ENCODE measurements at places on chromosomes 12 and 14.

DNA sequence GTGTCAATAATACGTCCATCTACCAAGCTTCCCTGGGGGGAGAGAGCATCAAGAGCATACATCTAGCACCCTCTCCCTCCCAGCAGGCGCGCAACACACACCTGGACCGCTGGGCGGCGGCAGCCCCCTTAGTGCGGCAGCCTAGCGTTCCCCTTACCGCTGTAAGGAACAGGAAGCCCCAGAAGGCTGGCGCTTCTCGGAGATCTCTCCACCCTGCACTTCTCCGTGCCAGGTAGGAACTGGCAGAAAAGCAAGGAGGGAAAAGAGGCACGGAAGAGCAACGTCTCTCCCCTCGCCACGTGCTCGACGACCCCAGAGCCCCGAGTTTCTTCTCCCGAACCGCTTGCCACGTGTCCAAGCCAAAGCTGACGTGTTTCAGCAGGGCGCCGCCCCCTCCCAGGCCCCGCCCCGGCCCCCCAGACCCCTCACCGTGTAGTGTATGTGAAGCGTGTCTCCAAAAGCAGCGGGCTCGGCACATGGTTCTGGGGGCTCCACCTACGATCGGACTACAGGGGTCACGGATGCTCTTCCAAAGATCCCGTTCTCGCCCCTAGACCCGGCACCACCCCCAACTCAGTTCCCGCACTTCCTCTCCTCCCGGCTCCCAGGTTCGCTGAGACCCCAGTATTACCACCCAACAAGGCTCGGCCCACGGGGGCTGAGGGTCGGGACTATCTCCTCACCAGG is 532 bp downstream of the FKBP11 start:
- peak; percentile 87 for DNase-seq
- peak overlapping the region; percentile 96 for H3K27ac ChIP-seq
- peak overlapping the region; percentile 88 for H3K4me3 ChIP-seq
- H3K36me3 ChIP-seq, result peaks cover 37% of the 10 kb centered on the region
- H3K27me3 ChIP-seq, result no peaks in the 10 kb centered on the region
- H3K4me1 ChIP-seq, result peaks cover 48% of the 10 kb centered on the region

DNA sequence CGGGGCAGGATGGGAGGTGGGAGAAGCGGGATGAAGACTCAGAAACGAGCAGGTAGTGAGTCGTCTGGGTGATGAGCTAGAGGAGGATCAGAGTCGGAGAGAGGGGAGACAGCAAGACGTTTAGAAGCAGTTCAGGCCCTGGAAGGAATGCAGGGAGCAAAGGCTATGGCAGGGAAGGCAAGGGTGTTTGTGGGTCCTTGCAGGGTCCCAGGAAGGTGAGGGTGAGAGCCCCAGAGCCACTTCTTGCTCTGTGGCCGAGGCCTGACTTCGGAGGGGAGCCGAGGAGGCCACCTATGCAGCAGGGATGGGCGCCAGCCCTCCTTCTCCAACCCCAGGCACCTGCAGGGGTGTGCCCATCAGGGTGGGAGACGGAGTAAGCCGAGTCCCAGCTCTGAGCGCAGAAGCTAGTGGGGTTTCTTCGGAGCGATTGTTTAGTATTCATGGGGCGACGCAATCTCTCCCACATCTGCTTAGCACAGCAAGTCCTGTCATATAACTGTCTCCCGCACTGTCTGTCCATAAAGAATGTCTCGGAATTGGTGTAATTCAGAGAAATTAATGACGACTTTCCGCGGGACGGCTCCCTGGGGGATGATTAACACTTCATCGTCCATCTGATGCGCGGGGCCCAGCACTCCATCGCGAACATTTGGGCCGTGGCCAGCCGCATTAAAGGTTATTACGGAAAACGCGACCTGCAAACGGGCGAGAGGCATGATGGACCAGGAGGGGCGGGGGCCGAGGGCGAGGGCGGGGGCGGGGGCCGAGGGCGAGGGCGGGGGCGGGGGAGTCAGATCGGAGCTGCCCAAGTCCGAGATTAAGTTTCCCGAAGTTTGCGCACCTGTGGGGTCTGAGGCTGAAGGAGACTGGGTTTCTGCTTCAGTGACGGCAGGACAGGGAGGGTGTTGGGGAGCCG is 12.2 kb upstream of the CALCOCO1 start:
- H3K27me3 ChIP-seq, result peaks cover 43% of the 10 kb centered on the region
- no peaks in the 10 kb centered on the region for H3K36me3 ChIP-seq
- DNase-seq, result no peak
- peak overlapping the region; percentile 45 for H3K4me3 ChIP-seq
- H3K27ac ChIP-seq, result no peak overlapping the region

DNA sequence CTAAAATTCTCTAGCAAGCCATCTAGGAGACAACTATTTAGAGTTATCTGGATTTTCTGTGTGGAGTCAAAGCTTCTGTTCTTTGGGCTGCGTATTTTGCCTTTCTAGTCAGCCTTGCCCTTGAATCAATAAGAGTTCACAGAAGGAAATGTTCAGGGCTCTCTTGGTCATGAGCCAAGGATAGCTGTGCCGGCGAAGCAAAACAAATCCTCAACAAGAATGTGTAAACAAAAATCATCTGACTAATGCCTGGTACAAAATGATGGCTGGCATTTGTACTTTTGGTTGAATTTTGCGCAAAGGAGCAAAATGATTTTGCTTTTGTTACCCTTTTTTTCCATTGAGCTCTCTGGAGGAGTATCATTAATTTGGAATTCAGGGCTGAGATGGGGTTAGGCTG is 171.1 kb downstream of the DACT1 start:
- no peak overlapping the region for H3K4me3 ChIP-seq
- H3K36me3 ChIP-seq, result no peaks in the 10 kb centered on the region
- peaks cover 4% of the 10 kb centered on the region for H3K27me3 ChIP-seq
- H3K4me1 ChIP-seq, result no peaks in the 10 kb centered on the region

DNA sequence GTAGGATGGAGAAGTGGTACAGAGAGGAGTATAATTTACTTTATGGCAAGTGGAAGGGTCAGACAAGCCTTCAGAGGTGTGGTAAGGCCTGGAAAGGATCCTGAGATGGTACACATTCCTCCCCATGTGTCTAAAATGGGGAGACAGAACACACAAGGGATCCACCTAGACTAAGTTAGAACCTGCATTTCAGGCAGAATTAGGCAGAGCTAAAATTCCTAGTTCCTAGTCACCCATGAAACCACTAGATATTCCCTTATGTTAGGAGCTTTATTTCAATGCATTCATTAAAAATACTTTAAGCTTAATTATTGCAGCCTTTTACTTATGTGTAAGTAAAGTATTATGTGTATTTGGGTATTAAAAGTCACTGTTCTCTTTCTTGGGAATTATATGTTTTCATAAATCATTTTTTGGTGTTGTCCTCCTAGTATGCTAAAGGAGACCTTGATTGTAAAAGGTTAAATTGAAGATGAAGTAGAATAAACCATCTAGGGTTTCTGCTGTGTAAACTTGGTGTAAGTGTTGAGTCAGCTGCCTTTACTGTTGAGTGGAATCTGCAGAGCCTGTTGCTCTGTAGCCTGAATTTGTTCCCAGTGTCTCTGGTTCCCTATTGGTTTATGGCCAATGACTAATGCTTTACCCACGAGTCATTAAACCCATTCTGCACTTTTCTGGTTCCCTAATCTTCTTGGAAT is 423.2 kb downstream of the ATP23 start:
- H3K4me3 ChIP-seq, result no peak overlapping the region
- no peaks in the 10 kb centered on the region for H3K36me3 ChIP-seq
- H3K27me3 ChIP-seq, result peaks cover 3% of the 10 kb centered on the region
- H3K4me1 ChIP-seq, result no peaks in the 10 kb centered on the region
- DNase-seq, result no peak

GRCh38 chr12:105200385-105200784 is 35.6 kb downstream of the APPL2 start:
- H3K4me1 ChIP-seq, result peaks cover 7% of the 10 kb centered on the region
- H3K36me3 ChIP-seq, result peaks cover 3% of the 10 kb centered on the region
- DNase-seq, result no peak
- H3K4me3 ChIP-seq, result no peak overlapping the region
- H3K27ac ChIP-seq, result no peak overlapping the region

GRCh38 chr14:75690010-75690409 is 29.0 kb downstream of the TTLL5 start:
- H3K4me3 ChIP-seq, result no peak overlapping the region
- peaks cover 6% of the 10 kb centered on the region for H3K4me1 ChIP-seq
- no peak for DNase-seq
- no peaks in the 10 kb centered on the region for H3K27me3 ChIP-seq
- peaks cover 42% of the 10 kb centered on the region for H3K36me3 ChIP-seq

DNA sequence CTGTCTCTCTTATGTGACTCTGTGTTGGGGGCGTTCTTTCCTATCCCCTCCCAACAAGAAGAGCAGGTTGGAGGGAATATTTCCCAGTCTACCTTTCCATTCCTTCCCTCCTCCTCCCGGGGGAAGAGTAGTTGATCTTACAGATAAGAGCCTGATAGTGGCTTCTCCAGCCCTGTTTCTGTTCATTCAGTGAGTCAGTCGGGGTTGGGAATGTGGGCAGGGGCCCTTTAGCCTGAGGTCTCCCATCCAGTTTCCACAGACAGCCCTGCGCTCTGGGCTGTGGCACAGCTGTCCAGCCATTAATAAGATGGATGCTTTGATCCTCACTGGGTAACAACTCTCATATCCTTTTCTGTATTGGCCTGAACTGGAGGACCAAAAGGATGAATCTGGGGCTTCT is 18.1 kb upstream of the PPP1R1A start:
- H3K4me3 ChIP-seq, result no peak overlapping the region
- H3K4me1 ChIP-seq, result peaks cover 5% of the 10 kb centered on the region
- H3K36me3 ChIP-seq, result no peaks in the 10 kb centered on the region
- DNase-seq, result no peak

- no peaks in the 10 kb centered on the region for H3K36me3 ChIP-seq
- peaks cover 5% of the 10 kb centered on the region for H3K4me1 ChIP-seq
- H3K27me3 ChIP-seq, result no peaks in the 10 kb centered on the region
- no peak for DNase-seq
These were observed 29.0 kb upstream of the MAX start for GRCh38 chr14:65131301-65131701.

- H3K36me3 ChIP-seq, result peaks cover 50% of the 10 kb centered on the region
- no peak for DNase-seq
- H3K27ac ChIP-seq, result no peak overlapping the region
These were observed 47.1 kb downstream of the GIT2 start for GRCh38 chr12:109949089-109949488.

DNA sequence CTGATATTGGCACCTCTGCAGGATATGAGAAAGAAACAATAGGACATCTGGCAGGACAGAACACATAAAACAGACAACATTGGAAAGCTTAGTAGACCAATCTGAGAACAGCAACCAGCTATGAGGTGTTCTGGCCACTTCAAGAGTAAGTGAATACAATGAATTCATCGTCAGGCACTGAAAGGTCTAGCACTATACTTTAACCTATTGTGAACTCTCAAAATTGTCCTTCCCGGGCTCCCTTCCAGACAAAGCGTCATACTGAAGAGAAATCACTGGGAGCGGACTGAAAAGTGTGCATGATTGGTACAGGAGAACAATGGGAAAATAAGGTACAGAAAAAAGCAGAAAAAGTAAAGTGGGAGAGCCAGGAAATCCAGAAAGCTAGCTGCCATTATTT is 75.8 kb downstream of the LRP6 start:
- peaks cover 5% of the 10 kb centered on the region for H3K27me3 ChIP-seq
- H3K36me3 ChIP-seq, result no peaks in the 10 kb centered on the region
- H3K27ac ChIP-seq, result no peak overlapping the region

GRCh38 chr12:54585243-54585642 is 3.2 kb downstream of the PPP1R1A start:
- H3K27me3 ChIP-seq, result peaks cover 44% of the 10 kb centered on the region
- H3K36me3 ChIP-seq, result no peaks in the 10 kb centered on the region
- no peak overlapping the region for H3K4me3 ChIP-seq
- DNase-seq, result no peak

All from activated CD8-positive, alpha-beta T cell treated with anti-CD3 and anti-CD28 coated beads for 36 hours (primary cell).